CD4-positive, alpha-beta memory T cell (primary cell): ENCODE measurements at places on chromosomes 13 and 19. TPM values are rescaled to one million over a fixed set of nuclear protein-coding genes. Genes with fewer than 3 reads are reported as not detected.

GRCh38 chr13:53238261-53238660 lies 209.6 kb downstream of the OLFM4 start:
- DNase-seq, result no peak

DNA sequence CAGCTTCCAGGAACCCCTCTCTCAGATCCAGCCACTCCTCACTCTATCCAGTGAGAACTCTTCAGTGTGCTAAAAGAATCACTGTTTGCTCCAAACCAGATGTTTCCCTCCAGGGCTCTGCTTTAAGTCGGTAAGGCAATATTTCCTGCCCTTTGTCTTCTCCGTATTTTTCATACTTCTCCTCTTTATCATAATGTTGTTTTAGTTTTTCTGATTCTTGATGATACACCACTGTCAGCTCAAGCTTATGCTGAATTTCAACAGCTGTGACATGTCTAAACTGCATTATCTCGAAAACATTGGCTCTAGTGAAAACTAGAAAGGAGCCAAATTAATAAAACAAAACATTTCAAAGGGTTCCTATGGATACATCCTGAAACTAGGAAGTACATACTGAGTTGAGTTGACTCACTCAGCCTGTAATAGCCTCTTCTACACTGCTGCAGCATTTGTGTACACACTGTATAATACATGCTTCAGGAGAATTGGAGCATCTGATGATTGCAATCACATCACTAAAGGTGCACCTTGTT lies 39.8 kb downstream of the GPR180 start:
- DNase-seq, result no peak

- DNase-seq, result no peak
These were observed 15.5 kb upstream of the CABP5 start for GRCh38 chr19:48059331-48059730.

The ACP7 gene
- total RNA-seq, result 0.14 TPM

GRCh38 chr19:56270676-56271075 lies 1.9 kb upstream of the EDDM13 start:
- no peak for DNase-seq

DNA sequence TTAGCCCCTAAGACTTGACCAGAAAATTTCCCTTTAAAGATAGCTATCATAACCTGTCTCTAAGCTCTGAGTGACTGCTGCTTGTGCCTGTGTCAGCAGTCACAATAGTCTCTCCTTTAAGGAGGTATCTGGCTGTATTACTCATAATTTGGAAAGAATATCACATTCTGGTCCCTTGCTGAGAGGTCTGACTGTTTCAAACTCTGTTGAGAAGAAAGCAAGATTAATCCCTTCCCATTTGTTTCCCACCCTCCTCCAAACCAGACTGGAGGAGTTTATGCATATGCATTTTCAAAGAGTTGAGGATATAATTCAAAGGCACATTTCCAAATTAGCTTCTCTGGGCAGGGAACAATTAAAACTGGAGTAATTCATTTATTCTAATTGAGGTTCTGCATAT lies 2.3 kb downstream of the HTR2A start:
- no peak for DNase-seq

The URAD gene
- not detected for total RNA-seq

- no peak for DNase-seq
These were observed 121.2 kb downstream of the PDS5B start for GRCh38 chr13:32707471-32707870.

DNA sequence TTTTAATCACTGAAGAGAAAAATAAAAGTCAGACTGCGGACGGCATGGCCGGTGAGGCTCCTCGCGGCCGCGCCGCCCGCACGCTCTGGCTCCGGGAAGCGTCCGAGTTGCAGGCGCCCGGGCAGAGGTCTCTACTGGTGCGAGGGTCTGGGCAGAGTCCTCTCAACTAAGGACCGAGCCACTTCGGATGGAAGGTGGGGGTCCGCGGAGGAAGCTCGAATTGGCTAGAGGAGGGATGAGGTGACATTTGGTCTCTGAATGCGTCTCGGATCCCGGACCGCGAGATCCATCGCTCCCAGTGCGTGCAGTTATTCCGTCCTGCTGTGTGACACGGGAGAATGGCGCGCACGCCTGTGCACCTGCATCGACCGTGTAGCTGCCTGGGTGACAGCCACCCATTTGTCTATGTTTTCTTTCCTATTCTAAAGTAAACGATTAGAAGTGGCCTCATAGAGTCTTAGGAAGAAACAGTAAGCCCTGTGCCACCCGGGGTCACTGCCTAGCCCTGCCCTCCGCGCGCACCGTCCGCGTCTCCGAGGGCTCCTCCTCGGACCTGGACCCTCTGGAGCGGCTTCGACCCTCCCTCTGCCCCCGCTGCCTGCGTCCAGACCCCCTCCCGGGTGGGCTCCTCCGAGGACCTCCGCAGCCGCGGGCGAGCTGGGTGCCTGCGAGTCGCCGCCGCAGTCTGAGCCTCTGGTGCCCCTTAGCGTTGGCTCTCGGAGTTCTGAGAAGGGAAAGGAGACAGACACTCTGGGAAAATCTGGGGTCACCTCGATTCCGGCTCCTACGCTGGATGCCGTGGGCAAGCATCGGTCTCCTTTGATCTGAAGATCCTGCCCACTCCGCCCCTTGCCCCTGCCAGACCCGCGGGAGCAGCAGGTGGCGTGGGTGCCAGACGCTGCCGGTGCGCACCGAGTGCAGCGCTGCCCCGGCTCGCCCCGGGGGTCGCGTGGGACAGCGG lies 347.4 kb downstream of the LIG4 start:
- no peak for DNase-seq

DNA sequence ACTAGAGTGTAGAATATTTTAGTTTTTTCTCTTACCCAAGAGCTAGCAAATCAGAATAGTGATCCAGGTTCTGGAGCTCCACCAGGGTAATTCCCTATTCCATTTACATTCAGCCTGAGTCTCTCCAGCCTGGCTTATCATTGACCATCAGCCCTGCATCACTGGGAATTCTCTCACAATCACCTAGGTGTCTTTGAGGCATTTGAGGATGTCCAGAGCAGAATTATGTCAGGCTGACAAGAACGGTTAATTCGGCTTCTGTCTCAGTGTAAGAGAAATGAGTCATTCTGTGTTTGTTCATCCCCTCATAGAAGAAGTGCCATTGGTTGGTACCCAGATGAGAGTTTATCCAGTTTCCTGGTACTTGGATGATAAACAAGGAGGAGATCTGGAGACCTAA lies 180.5 kb downstream of the ZNF737 start:
- no peak for DNase-seq

- no peak for DNase-seq
These were observed 25.4 kb downstream of the ITM2B start for GRCh38 chr13:48258430-48258829.
